ENCODE measurements at places on chromosomes 12 and 14. TPM values are rescaled to one million over a fixed set of nuclear protein-coding genes. Genes with fewer than 3 reads are reported as not detected.

ITGB7 gene
- total RNA-seq = 2.9 TPM

CCDC196 gene
- not detected for total RNA-seq

OR6C2 gene
- total RNA-seq = not detected

FOXG1 gene
- not detected for total RNA-seq

ETFBKMT gene
- 3.2 TPM for total RNA-seq

CRIP1 gene
- 122 TPM for total RNA-seq

All from posterior vena cava (tissue), 2 donors.